Stimulated activated CD8-positive, alpha-beta memory T cell treated with anti-CD3 and anti-CD28 coated beads, Interleukin-7, amount 100 ng/mL, for 24 hours (primary cell): ENCODE measurements at places on chromosomes 5 and 9.
A peak's percentile ranks its signal among the peaks of the same experiment; 100 is the strongest.

DNA sequence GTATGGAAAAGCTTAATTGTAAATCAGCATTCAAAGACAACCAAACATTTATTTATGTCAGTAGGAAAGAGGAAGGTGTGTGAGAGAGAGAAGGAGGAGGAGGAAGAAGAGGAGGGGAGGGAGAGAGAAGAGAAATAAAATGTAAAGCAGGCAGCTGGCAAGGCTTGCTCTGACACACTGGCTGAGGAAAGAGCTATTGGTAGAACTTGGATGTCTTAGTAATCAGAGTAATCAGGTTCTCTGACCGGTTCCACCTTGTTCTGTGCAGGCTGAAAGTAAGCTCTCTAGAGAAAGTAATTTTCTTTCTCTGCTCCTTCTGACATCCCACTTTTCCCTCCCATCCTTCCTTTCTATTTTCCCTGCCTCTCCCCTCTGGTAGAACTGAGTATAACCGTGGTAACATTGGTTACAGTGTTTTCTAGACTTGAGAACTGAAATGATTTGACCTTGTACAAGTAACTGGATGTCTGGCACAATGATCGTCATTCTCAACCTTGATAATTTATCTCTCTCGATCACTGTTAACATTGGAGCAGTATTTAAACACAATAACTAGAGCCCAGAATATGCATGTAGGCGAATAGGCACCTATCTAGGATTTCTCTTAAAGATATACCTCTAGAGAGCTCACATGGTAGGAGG, 33.3 kb downstream of the TLE4 start:
- no peak for DNase-seq

GRCh38 chr5:1293416-1294205, 1.3 kb downstream of the TERT start:
- no peak for DNase-seq

- no peak for DNase-seq
Observed at GRCh38 chr5:111847052-111847925, 90.3 kb upstream of the NREP start.

- DNase-seq, result no peak
Observed at GRCh38 chr5:36369219-36369690, 67.6 kb upstream of the RANBP3L start.

DNA sequence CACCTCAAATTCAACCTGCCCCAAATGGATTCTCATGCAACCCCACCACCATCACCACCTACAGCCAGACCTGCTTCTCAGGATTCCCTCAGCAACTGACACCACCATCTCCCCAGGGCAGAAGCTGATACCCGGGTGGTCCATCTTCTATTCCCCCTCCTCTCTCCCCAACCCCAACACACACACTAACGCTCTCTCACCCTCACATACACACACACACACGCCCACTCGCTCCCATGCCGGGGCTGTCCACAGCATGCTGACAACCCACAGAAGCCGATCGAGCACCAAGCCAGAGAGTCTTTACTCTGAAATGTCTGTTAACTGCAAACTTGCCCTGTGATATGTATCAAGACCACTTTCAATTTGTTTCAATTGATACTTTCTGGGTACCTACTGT, 28.4 kb downstream of the B4GALT1 start:
- no peak for DNase-seq

DNA sequence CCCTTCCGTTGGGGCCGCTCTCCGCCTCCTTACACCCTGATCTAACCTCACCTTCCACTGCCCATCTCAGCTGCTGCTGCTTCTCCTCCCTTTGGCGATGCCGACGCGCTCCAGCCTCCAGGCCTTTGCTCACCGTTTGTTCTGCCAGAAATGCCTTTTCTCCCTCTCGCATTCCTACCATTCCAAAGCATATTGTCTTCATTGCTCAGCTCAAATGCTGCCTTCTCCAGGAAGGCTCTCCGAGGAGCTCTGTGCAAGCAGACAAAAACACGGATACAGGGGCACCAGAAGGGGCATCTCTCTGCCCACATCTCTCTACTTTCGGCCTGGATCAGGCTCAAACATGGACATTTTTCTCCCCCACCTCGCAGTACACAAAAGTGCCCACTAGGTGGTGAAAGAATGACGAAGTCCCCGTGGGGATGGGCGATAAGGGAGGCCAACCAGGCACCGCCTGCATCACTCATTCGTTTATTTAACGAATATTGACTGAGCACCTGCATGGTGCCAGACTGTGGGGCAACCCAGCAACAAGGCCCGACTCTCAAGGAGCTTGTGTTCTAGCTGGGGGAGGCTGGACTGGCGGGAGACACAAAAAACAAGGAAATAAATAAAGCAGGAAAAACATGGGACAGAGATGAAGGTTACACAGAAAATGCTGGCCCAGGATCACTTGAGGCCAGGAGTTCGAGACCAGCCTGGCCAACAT, 7.3 kb upstream of the GRHPR start:
- DNase-seq, result peak; percentile 62

- DNase-seq, result no peak
Observed at GRCh38 chr9:83299571-83299970, 236.6 kb upstream of the RASEF start.

- no peak for DNase-seq
Observed at GRCh38 chr5:98581112-98581997, 192.1 kb upstream of the RGMB start.

GRCh38 chr9:18429070-18429469, 44.9 kb upstream of the ADAMTSL1 start:
- no peak for DNase-seq

GRCh38 chr5:77325921-77326541, 115.6 kb downstream of the PDE8B start:
- no peak for DNase-seq

DNA sequence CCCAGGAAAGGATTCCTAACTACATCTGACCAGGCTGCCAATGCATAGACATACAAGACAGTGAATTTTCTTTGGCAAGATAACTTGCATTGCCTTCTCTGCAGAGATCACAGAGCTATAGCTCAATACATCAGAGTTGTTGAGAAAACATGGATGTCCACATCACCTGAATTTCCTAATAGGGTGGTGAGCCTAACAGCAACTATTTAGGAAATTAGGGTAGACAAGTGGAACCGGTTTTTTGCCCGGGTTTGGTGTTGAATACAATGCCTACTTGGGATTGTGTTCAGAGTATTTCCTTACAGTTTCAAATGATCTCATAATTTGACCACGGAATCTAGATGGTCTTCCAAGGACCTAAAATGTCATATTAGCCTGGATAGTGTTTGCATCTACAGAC, 262.7 kb downstream of the KIF4B start:
- DNase-seq, result no peak

GRCh38 chr9:87564111-87564510, 66.4 kb downstream of the DAPK1 start:
- no peak for DNase-seq

- no peak for DNase-seq
Observed at GRCh38 chr5:112634796-112635195, 102.9 kb upstream of the APC start.

DNA sequence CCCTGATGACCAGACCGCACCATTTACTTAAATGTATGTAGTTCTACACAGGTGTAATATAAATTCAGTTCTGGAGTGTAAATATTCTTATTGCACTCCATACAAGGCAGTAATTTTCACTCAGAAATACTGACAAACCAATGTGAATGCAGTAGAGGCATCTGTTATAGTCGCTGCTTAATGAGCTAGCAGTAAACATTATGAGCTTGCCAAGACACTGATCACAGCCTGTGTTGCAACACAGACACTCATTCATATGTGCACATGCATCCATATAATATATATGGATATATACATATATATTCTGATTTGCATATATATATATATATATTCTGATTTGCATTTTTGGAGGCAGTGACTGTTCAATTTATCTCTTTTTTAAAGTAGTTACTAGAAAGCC, 435.1 kb upstream of the ST8SIA4 start:
- no peak for DNase-seq

DNA sequence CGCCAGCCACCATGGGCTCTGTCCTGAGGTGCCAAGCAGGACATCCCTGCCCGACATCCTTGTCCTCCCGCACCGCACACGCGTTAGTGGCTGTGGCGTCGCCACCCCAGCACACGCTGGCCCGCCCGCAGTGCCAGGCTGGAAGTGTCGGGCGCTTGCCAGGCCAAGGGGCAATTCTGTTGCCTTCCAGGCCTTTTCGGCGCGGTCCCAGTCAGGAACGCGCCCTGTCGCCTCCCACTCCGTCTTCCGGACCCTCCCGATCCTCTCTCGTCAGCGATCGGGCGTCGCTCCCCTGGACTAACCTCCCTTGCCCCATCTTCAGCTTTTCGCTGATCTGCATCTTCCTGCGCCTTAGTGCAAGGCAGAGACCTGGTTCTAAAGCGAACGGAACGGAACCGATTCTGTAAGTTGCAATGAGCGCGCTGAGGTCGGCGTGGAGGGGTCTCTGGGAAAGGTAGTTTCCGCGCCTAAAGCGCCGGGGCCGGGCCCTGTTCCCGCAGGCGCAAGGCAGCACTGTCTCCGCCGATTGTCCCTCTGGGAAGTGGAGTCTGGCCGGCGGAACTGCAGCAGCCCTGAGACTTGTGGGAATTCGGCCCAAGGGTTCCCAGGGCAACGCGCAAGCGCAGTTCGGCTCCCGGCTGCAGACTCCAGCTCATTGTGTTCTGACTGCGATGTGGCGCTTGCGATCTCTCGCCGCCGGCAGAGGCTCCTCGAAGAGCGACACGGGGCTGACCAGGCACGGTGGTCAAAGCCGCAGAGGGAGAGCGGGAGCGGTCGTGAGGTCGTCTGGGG, at the start of gene ZNF454:
Gene ZNF454 (plus strand): TSS at position 630 of the 792 bp plus-strand sequence. CDS start 1,594 bp downstream, outside the sequence.
- no peak for DNase-seq

DNA sequence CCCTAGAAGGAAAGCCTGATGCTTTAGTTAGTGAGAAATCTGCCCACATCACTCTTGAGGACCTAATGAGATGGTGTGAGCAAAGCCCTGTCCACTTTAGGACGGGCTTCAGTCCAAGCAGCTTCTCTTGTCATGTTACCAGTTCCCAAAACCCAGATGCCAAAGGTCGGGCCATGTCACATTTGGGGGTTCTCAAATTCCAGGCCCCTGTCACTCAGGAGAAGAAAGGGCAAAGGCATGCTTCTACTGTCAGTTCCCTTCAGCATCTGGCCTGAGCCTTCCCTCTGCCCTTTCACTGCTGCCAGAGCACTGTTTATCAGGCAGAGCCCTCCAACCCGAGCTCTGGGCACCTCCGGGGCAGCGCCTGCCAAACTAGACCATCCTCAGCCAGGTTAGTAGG, 556.0 kb downstream of the BNC2 start:
- no peak for DNase-seq

DNA sequence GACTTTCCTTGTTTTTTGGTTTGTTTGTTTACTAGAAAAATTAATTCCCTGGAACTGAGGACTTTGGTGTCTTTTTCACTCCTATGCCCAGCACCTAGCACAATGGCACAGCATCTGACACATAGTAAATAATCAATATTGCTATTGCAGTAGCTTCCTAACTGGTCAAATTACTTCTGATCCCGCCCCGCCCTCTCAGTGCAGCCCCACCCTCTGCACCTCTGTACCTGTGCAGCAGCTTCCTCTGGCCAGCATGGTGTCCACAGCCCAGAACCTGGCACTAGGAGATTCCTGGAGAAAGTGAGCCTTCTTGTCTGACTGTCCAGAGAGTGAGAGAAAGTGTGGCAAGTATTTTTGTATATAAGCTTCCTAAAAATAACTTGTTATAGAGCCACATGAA, 343.2 kb downstream of the ZNF608 start:
- no peak for DNase-seq

GRCh38 chr9:4936823-4937222, 48.2 kb upstream of the JAK2 start:
- DNase-seq, result no peak

- no peak for DNase-seq
Observed at GRCh38 chr9:128607642-128608350, 48.9 kb downstream of the DYNC2I2 start.

DNA sequence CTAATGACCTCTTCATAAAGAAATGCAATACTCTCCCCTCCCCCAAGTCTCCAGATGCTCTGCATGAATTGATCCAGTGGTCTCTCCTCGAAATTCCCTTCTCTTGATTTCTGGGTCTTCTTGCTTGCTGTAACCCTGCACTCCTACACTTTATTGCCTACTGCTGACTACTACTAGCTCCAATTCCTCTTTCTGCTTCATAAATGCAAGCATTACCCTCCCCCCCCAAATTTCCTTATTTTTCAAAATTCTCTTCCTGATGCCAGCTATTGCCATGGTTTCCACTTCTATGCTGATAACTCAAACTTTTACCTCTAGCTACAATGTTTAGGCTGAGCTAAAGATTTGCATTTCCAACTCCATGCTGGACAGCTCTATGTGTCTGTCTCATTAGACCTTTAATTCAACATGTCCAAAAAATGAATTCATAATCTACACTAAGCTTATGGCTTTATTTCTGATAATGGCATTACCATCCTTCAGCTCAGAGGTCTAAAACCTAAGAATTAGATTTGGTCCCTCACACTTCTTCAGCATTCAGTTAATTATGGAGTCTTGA, 1.4 kb downstream of the ZBTB26 start:
- no peak for DNase-seq

- DNase-seq, result no peak
Observed at GRCh38 chr9:81609782-81610739, 79.3 kb downstream of the TLE1 start.

GRCh38 chr9:13437866-13438265, 158.4 kb upstream of the MPDZ start:
- no peak for DNase-seq

GRCh38 chr5:39459071-39459470, 34.3 kb upstream of the DAB2 start:
- DNase-seq, result no peak

DNA sequence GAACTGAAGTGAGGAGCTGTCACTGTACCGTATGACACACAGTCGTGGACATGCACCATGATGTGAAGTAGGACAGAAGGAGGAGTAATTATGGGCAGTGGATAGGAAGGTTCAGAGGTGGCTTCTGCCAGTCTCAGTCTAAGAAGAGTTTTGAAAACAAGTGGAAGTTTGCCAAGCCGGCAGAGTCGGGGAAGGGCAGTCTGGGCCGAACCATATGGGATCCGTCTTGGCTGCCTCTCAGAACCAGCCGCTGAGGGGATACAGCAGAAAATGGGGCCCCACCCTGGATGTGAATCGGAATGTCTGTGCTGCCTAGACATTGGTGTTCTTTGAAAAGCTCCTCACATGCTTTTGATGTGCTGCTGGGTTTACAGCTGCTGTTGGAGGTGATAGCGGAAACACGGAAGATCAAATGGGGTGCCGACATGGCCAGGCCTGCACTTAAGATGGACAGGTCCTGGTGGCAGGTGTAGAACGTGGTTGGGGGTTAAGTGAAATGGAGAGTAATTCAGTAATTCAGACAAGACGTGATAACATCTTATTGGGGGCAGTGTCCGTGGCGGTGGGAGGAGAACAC, 11.2 kb downstream of the SNX18 start:
- DNase-seq, result no peak

DNA sequence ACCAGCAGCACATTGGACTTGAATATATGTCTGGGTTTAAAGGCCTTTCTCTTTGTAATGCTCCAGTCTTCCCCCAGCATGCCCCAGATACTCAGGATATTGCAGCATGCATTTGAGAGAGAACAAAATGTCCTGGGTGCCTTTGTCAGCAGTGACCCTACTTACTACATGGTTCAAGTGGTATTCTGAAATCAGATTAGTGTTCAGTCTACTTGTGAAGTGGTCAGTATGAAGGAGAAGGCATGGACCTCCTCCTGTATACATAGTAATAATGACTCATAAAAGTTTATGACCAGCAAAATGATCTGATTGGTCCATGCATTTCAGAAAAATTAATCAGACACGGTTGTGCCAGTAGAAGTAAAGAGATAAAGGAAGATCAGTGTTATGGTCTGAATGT, 25.4 kb downstream of the GPR21 start:
- no peak for DNase-seq

- DNase-seq, result no peak
Observed at GRCh38 chr5:76552546-76552945, 70.7 kb downstream of the F2RL2 start.

- DNase-seq, result no peak
Observed at GRCh38 chr9:135104761-135105160, 17.3 kb downstream of the OLFM1 start.
